Right renal pelvis (tissue), 4 donors: ENCODE measurements at places on chromosomes 16 and 17.

GRCh38 chr17:78977997-78978973 is 1.4 kb downstream of the LGALS3BP start:
- no peak for DNase-seq

DNA sequence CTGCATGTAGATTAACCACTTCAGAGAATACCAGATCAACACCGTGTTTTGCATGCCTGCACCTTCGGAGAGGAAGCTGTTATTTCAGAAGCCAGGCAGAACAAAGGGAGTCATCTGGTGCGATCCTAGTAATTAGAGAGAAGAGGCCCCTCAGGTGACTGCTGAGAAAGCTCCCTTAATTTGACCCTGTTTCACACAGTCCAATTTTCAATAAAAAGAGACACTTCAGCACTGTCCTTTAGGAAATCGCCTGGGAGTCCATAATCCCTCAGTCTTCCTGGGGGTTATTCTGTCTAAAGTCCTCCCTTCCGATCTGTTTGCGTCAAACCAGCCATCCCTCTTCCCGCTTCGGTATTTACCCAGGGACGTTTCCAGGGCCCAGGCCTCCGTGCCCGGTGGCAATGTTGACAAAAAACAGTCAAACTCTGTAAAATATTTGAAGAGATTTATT is 23.4 kb upstream of the TNRC6C start:
- no peak for DNase-seq

GRCh38 chr17:42185621-42185930 is 324 bp upstream of the HCRT start:
- no peak for DNase-seq

GRCh38 chr16:80113873-80114574 is 426.8 kb upstream of the DYNLRB2 start:
- DNase-seq = no peak

GRCh38 chr17:2921443-2921842 is 125.2 kb downstream of the RAP1GAP2 start:
- no peak for DNase-seq

DNA sequence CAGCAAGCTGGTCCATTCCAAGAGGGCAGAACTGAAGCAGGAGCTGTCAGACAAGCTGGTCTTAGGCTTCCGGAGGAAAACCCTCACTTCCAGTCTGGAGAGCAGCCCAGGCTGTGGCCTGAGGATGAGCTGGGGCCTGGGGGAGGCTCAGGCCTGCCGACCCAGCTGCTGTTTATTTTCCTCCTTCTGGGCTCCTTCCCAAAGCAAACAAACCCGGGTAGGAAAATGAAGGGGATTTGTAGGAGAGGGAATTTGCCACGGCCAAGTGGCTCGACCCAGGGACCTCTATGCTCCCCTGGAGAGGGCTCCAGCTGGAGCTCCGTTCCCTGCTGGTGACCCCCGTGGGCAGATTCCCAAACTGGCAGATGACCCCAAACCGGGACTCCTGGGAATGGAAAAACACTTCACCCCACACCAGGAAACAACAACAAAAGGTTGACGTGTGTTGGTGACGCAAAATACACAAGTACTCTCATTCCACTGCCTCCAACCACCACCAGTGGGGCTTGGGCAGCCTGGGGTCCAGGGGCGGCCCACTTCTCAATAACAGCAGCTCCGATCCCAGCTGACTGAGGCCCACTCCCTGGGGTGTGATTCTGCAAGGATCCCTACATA is 8.8 kb downstream of the JUP start:
- peak; percentile 72 for DNase-seq

DNA sequence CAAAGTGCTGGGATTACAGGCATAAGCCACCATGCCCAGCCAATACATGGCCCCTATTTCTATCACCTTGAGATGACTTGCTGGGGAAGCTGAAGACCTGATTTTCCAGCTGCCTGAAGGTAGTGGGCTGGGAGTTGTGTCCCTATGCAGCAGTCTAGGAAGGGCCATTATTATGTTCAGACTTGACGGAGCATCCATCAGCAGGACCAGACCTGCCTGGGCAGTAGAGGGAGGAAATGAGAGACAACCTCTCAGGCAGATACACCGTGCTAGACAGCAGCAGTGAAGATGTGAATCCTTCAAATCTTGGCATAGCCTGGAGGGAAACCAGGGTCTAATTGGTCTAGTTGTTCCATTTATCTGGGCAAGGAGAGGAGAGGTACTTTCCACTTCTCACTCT is 35.6 kb upstream of the PHOSPHO1 start:
- DNase-seq = no peak

DNA sequence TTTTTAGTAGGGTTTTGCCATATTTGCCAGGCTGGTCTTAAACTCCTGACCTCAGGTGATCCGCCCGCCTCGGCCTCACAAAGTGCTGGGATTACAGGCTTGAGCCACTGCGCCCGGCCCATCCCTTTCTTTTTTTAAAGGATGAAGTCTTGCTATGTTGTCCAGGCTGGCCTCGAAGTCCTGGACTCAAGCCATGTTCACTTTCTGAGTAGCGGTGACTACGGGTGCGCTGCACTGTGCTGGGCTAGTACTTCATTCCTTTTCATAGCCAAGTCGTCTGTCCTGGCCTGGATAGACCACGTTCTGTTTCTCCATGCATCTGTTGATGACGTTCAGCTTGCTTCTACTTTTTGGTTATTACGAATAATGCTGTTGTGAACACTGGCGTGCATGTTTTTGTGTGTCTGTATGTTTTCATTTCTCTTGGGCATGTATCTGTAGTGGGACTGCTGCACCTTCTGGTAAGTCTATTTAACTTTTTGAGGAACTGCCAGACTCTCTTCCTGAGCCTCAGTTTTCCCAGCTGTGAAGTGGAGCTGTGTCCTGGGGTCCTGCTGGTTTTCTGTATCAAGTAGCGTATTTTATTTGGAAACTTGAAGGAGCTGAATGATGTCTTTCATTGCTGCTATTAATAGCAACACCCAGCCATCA is 40.0 kb upstream of the GSE1 start:
- DNase-seq = no peak

- DNase-seq = no peak
These were observed 37.2 kb downstream of the ABR start for GRCh38 chr17:1142561-1142971.

GRCh38 chr17:35743626-35744328 is 9.3 kb downstream of the GAS2L2 start:
- DNase-seq = no peak

DNA sequence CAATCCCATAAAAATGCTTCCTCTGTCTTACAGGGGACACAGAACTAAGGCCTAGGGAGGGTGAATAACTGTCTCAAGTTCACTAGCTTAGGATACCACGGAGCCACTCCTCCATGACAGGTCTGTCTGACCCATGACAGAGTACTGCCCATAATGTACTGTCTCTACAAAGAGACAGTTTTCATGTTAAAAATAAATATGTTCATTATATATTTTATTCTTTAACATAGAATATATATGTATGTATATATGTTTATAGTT is 28.3 kb upstream of the DYNLRB2 start:
- DNase-seq = no peak

DNA sequence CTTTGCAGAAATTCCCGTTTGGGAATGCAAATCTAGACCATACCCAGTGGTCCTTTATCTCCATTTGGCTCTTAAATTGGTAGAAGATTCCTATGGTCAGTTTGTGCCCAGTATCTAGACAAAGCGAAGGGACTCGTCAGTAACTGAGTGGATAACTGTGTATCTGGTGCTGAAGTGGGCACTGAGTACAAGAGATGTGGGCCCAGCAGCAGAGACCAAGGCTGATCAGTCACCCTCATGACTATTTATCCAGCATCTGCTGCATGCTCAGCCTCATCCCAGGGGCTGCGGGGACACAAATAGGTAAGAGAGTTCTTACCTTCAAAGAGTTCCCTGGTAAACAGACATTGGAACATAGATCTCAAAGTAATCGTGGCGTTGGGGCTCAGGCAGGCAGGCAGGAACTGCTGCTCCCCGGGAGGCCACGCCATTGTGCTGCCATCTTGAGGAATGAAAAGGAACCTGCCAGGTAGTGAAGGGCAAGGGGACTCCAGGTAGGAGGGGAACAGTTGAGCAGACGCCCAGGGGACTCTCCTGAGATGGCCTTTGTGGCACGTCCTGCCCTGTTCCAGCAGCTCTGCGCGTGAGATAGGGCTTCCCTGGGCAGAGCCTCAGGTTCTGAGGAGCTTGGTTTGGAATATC is 10.3 kb downstream of the NT5M start:
- peak; percentile 26 for DNase-seq

DNA sequence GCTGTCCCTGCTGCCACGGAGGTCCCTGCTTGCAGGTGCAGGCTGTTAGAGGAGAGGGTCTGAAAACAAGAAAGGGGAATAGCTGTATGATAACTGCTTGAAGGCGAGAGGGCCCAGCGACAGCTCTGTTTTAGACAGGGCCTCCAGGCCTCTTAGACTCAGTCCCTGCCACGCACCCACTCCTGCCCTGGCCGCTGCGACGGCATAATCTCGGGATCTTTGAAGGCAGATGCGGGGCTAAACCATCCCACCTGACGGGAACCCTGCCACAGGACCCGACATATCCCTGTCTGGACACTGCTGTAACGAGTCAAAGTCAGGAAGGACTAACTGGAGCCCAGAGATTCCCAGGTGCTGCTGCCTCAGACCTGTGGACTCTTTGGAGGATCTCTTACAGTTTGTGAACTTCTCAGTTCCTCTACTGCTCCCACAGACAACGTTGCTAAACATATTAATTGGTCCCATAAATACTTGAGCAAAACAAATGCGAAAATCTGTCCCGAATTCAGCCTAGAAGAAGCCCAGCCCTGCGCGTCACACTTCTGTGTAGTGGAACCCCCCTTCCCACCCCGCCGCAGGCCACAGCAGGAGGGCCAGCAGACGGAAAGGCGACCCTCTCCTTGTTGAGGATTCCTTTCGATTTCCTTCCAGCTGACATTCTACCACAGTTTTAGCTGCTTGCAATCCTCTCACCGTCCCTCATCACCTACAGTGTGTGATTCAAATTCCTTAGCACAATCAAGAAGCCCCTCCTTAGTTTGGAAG is 998 bp upstream of the TMEM11 start:
- DNase-seq = no peak

- no peak for DNase-seq
These were observed 40.8 kb downstream of the CYB5B start for GRCh38 chr16:69465083-69465721.

DNA sequence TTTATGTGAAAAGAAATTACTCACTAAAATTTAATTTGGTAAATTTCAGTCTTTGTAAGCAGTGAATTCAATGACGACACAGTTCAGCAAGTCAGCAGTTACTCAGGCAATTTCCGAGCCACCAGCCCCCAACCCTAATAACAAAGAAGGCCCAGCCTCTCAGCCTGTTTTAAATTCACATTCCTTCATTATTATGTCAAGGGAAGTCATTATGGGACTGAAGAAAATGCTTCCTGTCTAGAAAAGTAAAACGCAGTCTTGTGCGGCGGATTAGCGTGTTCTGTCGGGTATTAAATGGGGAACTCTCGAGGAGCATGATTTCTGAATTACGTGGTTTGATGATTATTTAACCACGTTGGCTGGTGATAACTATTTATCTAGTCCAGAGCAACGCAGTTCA is 177.6 kb downstream of the AIPL1 start:
- peak; percentile 8 for DNase-seq

- DNase-seq = no peak
These were observed 235.5 kb downstream of the XYLT1 start for GRCh38 chr16:17235147-17235815.

- DNase-seq = no peak
These were observed 13.7 kb upstream of the KRT23 start for GRCh38 chr17:40951011-40951622.

DNA sequence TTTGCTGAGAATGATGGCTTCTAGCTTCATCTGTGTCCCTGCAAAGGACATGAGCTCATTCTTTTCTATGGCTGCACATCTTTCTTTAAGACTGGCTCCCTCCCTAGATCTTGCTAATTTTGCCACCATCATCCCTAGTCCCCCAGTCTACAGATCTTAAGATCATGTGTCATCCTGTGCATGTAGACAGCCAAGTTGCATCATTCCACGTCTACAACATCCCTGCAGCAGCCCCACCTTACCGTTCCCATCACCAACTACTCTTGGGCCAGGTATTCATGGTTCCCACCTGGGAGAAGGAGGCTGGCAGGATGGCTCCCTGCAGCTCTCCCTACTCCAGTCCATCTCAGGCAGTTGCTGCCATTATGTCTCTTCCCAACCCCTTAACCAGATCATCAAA is 12.3 kb downstream of the CPPED1 start:
- no peak for DNase-seq

- DNase-seq = no peak
These were observed 8.7 kb upstream of the KCNH6 start for GRCh38 chr17:63514477-63514876.

DNA sequence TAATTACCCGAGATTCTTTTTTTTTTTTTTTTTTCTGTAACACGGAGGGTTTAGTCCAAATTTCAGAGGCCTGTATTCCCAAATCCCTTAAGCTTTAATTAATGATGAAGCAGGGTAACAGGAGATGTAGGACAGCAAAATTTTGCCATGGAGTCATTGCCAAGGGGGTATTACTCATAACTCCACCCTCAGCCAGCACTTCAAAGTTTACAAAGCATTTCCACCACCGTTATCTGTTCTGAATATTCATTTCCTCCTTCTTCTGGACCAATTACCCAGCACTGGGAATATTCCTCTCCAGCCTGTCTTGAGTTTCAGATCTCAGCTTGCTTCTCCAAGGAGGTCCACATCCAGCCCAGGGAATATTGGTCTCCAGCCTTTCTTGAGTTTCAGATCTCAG is 747.5 kb upstream of the EEF2KMT start:
- no peak for DNase-seq

DNA sequence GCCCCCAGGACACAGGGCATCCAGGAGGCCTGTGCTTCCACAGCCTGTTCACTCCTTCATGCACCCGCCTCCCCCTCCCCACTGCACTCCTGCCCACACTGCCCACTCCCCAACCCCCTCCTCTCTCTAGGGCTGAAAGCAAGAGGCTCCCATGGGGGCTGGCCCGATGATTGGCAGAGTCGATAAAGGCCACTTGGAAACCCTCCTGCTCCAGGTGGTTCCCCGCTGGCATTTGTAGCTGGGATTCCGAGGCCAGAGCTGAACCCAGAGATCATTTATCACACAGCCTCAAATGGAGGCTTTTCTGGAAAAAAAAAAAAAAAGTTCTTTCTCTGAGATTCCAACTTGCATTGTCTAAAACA is 74.1 kb downstream of the SREBF1 start:
- no peak for DNase-seq

- DNase-seq = no peak
These were observed at the start of gene ERBB2 for GRCh38 chr17:39699818-39700147. ERBB2 (plus strand) TSS chr17:39700064; CDS start chr17:39700239, 175 bp downstream.
